Left hindlimb (tissue), 1 donor: ENCODE measurements at places on chromosomes 3 and 15.
A peak's percentile ranks its signal among the peaks of the same experiment; 100 is the strongest.

DNA sequence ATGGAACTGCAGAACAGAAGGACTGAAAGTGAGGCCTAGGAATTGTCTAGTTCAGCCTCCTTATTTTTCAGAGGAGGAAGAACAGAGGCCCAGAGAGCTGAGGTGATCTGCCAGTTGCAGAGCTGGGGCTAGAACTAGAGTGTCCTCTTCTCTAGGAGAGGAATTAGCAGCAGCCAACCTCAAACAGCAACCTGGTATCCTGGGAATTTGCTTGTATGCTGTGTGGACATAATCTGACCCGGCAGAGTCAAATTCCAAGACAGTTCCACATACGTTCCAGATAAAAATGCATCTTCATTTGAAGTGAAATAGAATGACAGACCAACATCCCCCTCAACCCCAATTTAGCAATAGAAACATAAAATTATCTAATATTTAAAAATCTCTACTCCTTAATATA is 13.5 kb upstream of the TSC22D2 start:
- no peak for DNase-seq

DNA sequence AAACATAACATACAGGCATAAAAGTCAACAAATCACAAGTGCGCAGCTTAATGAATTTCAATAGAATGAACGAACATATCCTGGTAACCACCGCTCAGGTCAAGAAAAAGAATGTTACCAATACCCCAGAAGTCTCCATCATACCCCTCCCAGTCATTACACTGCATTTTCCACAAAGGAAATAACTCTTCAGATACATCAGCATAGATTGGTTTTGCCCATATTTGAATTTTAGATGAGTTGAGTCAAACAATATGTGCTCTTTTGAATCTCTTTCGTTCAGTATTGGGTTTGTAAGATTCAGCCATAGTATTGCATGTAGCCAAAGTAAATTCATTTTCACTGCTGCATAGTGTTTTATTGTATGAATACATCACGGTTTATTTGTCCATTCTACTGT is 6.2 kb upstream of the RAB6B start:
- no peak for DNase-seq

DNA sequence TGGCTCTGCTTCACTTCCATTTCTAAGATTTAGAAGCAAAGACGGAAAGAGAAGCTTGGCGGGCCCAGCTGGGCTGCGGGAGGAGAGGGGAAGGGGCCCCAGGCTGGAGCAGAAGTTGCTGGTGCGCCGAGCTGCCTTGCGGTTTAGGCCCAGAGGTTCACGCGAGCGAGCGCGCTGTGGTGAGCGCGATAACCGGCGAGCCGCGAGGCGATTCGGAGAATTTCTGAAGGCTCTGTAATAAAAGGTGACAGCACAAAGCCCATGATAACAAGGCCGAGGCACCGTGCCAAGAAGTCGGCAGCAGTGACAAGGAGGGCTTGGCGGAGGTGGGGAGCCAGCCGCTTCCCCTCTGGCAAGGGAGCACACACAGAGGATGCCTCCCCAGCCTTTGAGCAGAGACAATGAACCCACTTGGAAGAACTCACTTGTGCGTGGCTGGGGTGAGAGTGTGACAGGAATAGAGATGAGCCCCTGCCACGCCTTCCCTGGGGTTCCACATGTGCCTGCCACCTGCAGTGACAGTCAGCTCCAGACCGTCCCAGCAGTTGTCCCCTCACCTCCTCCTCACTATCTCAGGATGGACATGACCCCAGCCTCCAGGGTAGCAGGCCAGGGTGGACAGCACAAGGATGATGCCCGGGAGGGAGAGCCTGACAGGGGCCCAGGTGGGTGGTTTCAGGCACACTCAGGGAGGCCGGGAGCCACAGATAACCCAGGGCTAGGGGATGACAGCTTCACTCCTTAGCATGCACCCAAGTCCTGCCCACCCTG is 315.2 kb downstream of the UACA start:
- peak; percentile 46 for DNase-seq

DNA sequence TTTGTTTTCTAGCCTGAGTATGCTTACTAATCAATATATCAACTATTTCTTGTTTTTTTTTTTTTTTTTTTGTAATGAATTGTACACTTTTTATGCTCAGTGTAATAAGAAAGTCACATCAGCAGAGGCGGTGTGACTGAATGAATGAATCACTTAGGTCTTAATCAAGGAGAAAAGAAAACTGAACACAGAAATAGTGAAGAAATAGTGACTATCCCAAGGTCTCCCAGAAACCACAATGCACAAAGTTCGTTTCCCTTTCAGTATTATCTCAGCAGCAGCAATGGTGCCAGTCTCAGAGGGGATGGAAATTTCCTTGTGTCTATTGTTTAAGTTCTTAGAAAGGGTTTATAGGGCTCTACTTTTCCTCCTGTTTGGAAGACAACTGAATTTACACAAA is 80.7 kb downstream of the NR1I2 start:
- DNase-seq = no peak

- DNase-seq = no peak
These were observed 580 bp upstream of the FXR1 start for GRCh38 chr3:180911876-180912303.

- DNase-seq = no peak
These were observed 10.9 kb upstream of the RFT1 start for GRCh38 chr3:53140847-53141845.

DNA sequence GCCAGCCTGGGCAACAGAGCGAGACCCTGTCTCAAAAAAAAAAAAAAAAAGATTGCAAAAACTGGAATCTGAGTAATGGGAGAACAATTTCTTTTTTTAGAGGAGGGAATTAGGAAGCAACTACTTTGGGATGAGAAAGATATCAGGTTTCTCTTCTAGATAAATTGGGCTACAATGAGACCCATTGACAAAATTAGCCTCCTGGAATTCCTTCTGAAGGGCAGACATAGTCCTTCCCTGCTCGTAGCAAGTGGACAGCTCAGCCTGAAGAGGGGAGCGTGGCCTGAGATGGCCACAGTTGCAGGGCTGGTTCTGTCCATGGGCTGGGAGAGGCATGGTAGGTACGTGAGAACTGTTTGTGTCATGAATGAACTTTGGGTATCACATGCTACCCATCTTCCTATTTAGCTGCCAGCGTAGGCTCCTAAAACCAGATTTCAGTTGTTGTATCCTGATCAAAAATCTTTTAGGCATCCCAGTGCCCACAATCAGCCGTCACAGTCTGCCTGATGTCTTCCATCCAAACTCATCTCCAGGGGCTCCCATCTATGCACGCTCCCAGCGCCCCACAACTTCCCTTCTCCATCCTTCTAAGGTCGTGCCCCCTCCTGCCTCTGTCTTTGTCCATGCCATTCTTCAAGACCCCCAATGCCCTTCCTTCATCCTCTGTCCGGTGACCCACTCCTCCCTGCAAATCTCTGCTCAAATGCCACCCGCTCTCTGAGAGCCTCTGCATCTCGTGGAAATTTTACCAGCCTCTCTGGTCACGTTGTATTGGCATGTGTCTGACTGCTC is 92.0 kb upstream of the NR2E3 start:
- no peak for DNase-seq

DNA sequence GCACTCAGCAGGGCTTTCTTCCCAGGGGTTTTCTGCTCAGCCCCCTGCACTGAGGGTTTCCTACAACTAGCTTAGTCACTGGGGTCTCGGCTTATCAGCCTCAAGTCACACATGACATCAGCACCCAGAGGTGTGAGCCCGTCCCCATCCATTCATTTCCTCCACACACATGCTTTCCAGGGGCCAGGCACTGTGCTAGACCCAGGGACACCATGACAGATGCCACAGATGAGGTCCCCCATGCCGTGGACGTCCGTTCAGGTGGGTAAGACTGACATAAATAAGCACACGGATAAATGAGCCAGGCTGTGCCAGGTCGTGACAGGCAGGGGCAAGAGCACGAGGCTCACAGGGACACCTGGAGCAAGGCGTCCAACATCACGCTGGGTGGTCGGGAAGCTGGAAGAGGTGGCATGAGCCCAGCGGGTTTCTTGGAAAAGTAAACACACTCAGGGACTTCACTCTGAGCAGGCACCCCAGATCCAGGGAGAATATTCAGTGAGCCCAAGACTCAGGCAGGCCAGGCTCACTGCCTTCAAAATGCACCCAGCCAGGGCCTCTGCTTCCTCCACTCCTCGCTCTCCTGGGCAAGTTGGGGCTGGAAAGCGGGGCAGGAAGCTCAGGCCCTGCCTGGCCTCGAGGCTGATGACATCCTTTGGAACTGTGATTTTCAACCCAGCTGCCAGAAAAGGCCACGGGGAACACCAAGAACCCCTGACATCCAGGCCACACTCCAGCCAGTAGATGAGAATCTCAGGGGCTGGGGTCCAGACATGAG is 139.3 kb downstream of the CHSY1 start:
- DNase-seq = no peak
